ENCODE measurements at places on chromosomes 1 and 21. TPM values are rescaled to one million over a fixed set of nuclear protein-coding genes. Genes with fewer than 3 reads are reported as not detected.
A peak's percentile ranks its signal among the peaks of the same experiment; 100 is the strongest.

DNA sequence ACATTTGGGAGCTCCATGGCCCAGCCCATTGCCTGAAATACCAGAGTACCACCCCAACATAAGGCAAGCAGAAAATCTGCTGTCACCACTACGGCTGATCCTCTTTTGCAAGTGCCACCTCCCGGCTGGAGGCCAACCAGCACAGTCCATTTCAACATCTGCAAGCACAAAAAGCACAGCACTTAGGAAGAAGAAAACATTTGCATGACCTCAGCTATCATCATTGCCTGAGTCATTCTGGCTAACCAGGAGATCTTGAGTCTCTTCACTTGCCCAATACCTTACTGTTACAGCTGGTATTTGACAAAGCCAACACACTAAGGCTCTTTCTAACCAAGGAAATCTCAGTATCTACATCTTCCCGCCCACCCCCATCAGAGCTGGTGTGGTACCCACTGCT lies 55.9 kb downstream of the NEK7 start:
- DNase-seq, result no peak

DNA sequence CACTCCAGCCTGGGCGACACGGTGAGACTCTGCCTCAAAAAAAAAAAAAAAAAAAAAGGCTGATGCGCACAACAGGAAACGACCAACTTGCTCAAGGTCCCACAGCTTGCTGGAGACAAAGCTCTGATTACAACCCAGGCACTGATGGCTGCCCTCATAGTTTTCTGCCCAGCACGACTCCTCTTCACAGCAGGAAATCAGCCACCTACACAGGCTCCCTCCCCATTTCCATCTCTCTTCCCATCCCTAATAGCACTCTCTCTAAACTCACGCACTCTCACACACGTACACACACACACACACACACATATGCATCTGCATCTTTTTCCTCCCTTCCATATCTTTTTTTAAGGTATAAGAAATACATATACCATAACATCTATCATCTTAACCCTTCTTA lies 153.5 kb upstream of the SOD1 start:
- DNase-seq, result no peak

FAAH gene
- 25.0 TPM for polyA plus RNA-seq

PCSK9 gene
- polyA plus RNA-seq, result not detected

DNA sequence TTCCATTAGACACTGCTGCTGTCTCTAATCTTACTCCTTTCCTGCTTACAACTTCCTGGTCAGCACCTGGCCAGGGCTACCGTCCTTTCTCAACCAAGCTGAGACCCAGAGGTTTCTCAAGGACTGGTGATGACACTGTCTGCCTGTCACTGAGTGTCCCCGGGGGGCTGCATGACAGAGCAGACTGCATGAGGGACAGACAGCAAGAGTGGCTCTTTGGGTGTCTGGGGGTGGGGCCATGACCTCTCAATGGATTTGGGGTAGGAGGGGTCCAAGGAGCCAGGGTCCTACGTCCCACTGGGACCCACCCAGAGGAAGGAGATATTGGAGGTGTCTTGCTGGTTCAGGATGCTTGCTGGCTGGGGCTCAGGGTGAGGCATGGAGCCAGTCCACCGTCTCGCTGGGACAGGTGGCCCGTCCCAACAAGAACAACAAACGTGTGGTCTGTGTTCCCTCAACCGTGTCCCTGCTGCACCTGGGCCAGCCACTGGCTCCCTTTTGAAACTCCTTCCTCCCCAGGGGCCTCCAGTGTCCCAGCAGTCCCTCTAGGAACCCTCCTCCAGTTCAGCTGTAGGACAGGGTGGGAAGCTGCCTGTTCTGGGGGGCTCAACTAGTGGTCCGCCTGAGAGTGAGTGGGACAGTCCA lies 344.6 kb upstream of the AJAP1 start:
- DNase-seq, result no peak

GRCh38 chr1:33928251-33928650 lies 64.4 kb downstream of the HMGB4 start:
- no peak for DNase-seq

GRCh38 chr1:175629318-175629694 lies 114.1 kb downstream of the TNR start:
- DNase-seq, result peak; percentile 16

- DNase-seq, result no peak
Observed at GRCh38 chr1:153655333-153655732, 3.2 kb upstream of the SNAPIN start.

DNA sequence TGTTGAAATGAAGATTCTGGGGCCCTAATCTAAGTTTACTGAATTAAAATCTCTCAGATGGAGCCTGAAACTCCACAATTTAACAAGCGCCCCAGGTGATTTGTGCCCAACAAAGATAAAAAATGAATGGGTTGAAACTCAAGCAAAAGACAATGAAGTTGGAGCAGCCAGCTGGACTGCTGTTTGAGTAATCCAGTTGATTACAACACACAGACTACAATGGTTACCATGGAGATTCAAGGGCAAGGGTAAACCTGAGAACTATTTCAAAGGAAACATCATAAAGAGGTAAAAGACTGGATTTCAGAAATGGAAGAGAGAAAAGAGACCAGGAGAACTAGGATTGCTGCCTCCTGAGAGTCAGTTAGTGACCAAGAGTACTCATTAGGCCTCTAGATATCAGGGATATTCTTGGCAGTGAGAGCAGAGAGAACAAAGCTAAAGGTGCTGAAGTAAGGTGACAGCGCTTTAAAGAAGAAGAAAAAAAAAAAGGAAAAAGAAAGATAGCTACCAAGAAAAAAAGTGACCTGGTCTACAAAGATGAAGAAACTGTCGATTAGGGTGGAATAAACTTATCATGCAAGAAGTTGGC lies 44.5 kb downstream of the LRRC53 start:
- peak; percentile 59 for DNase-seq
